ENCODE measurements at places on chromosomes 4 and X.

DNA sequence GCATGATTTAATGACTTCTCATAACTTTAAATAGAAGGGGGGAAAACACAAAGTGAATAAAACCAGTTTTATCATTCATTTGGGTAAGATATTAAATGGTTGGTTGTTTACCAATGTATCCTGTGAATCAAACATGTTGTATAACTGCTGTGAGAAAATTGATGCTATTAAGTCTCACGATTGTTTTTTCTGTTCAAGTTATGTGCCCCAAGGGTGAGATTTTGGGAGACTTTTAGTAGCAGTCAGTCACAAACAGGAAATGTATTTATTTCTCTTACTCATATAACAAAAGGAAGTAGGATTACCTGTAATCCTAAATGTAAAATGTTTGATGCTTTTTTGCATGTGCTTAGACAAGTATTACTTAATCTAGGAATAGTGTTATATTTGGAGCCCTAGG, 39.2 kb downstream of the MTHFD2L start:
- DNase-seq, result no peak

GRCh38 chr4:125350470-125351135, 35.8 kb downstream of the FAT4 start:
- no peak for DNase-seq

DNA sequence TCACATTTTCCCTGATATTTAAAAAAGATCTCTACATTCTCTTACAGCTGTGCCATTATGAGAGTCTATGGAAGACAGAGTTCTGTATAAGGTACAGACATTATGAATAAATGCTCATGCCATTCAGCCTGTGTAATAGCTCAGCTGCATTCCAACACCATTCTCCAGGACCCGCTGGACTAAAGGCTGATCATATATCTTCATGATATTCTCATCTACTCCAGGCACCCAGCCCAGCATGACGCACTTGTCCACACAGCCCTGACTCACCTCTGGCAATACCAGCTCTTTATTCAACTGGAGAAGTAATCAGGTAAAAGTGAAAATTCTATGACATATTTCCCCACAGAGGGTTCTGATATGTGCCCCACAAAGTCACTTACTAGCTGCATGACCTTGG, 437.5 kb upstream of the FGF16 start:
- DNase-seq, result no peak

DNA sequence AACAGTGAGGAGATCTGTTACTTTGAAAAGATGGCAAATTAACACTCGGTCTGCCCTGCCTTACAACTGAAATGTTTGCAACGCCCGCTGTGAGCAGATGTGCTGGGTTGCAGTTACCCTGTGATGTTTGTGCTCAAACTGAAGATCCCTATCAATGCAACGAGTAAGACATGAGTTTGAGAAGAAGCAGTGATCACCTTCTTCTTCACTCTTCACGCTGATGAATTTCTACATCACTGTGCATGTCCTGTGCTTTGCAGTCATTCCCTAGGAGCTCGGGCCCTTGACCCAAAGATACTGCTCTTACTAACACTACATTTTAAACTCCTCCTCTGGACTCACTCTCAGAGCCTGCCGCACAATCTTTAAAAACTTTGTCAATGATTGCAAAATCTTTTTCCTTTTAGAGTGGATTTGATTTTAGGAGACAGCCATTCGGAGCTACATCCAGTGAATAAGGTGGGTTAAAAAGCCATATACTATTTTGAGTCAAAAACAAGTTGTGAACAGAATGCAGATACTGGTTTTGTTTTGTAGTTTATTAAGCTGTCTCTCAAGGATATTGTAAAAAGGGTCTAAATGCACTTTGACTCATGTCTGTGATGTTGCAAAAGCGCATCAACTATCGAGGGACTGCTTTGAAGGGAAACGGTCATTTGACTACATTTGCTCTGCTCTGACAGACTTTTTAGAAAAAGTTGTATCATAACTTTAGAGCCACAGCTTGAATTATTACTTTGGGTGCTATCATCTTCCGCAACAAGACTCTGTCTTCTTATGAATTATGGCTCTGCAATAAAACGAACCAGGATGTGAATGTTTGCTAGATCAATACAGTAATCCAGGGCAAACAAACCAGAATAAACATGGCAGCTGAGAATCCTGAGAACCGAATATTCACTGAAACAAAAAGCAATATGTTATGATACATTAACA, 5.7 kb upstream of the RHOH start:
- no peak for DNase-seq

- no peak for DNase-seq
Measured at GRCh38 chr4:83062739-83063138, 27.8 kb downstream of the COPS4 start.

GRCh38 chrX:18668071-18668835, 3.7 kb downstream of the RS1 start:
- DNase-seq, result no peak

DNA sequence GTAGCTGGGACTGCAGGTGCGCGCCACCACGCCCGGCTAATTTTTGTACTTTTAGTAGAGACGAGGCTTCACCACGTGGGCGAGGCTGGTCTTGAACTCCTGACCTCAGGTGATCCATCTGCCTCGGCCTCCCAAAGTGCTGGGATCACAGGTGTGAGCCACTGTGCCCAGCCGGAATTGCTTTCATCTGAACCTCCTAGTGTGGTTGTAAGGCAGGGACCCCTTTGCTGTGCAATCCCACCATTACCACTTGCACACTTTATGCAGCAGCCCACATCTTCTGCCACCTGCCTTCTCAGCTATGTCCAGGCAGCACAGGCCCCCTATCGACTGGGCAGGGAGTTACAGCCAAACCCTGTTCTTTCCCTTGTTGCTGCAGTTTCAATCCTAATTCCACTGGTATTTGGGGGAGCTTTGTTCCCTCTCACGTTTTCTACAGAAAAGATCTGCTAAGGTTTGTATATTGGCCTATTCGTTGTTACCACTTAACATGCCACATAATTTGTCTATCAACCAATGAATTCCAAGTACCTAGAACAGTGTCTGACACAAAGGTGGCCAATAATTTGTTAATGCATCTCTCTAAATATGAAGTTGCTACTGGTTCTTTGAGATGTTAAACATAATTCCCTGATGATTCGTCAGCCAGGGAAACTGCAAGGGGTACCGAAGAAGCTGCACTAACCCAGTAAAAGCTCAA, 6.5 kb downstream of the RPL39 start:
- no peak for DNase-seq

DNA sequence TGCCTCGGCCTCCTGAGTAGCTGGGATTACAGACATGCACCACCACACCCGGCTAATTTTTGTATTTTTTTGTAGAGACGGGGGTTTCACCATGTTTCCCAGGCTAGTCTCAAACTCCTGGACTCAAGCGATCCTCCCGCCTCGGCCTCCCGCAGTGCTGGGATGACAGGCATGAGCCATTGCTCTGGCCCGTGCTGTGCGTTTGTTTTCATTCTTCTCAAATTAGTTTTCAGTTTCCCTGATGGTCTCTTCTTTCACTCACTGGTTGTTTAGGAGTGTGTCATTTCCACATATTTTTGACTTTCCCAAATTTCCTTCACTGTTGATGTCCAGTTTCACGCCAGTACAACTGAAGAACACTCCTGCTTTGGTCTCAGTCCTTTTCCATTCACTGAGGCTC, 31.8 kb downstream of the SH3TC1 start:
- DNase-seq, result no peak

DNA sequence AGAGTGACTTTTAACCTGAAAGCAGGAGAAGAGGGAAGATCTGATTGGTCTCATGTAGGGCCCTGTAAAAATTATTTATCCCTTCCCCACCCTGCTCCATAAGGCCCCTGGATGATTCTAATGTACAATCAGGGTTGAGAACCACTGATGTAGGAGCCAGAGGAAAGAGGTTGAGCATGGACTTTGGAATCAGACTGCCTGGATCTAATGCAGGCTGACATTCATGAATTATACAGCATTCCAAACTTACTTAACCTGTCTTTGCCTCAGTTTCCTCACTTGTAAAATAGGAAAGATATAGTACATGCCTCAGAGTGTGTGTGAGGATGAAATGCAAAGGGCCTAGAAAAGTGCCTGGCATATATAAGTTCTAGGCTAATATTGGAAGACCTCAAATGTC, 47.0 kb downstream of the STX18 start:
- DNase-seq, result no peak

DNA sequence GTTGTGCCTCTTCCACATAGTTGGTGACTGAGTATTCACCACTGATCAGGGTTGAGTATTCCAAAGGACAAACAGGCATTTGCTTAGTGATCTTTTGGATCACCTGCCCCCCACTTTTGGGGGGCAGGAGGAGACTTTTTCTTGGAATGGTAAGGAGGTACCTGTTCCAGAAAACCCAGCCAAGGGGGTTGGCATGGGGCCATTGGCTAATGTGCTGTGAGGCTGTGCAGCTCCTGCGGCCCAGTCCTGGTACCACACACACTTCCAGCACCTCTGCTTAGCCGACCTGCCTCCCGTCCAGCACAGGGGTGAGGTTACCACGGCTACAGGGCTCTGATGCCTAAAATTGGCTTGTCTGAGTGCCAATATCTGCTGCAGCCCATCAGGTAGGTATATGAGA, 40.1 kb upstream of the MGST2 start:
- no peak for DNase-seq

DNA sequence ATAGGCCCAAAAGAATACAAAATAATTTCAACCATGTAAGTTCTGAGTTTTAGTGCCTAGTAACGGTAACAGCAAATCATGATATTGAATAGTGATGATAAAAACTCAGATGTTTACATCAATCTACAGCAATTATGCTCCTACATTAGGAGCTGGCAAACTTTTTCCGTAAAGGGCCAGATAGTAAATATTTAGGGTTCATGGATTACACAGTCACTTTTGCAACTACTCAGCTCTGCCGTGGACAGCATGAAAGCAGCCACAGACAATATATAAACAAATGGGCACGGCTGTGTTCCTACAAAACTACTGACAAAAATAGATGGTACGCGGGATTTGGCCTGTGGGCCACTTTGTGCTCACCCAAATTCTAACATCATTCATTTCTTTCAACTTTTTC, 167.8 kb upstream of the NAP1L5 start:
- no peak for DNase-seq

GRCh38 chr4:153409412-153409811, 56.7 kb upstream of the TMEM131L start:
- DNase-seq, result no peak

- no peak for DNase-seq
Measured at GRCh38 chr4:99202536-99202935, 16.5 kb downstream of the ADH6 start.

DNA sequence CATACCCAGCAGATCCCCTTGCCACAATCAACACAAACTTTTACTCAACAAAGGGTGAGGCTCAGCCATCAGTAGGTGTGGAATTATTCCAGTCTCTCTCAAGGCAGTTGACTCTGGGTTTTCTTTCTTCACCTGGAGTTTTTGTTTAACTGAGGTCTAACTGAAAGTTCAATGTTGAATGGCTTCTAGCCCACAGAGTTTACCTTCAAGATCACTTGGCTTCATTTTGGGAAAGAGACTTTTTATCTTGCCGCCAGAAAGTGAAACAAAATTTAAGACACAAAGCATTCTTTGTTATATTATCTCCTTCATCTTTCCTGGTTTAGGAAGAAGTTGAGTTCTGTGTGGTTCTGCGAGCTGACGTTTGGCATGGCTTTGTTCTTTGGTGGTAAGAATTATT, 83.8 kb upstream of the RASGEF1B start:
- DNase-seq, result no peak

DNA sequence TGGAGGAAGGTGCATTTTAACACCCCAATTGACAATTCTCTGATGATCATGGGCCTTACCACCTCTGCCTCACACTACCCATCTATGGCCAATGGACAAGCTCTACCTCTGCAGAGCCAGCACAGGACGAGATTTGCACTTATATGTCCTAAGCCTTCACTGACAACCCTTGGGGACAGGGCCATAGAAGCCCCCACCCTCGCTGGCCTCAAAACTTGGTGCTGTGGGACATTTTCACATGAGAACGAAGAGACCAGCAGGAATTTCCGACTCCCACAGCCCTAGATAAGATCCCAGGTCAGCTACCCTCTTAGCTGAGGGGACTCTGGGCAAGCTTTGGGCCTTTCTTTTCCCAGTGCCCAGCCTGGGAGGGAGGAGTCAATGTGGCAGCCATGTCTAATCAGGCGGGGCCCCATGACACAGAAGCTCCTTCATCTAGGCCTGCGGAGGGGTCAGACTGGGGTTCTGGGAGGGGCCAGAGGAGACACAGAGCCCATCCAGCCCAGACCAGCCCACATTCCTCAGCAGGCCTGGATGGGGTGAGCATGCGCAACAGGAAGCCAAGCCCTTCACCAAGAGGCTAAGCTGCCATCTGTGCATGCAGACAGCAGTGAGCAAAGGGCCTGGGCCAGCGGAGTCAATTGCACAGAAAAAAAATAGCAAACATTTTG, 12.1 kb downstream of the PJA1 start:
- DNase-seq, result no peak

- DNase-seq, result no peak
Measured at GRCh38 chrX:50718776-50719175, 95.2 kb downstream of the SHROOM4 start.

- DNase-seq, result no peak
Measured at GRCh38 chr4:39045827-39046221, 13.6 kb upstream of the TMEM156 start.

DNA sequence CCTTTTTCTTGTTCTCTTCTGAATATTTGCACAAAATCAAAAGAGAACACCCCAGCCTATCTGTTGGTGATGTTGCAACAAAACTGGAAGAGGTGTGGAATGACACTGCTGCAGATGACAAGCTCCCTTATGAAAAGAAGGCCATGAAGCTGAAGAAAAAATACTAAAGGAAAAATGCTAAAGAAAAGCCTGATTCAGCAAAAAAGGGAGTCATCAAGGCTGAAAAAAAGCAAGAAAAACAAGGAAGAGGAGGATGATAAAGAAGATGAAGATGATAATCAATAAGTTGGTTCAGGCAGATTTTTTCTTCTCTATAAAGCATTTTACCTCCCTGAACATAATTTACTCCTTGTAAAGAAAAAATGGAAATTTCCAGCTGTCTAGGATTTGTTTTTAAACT, 1538.8 kb downstream of the RPA4 start:
- DNase-seq, result no peak

DNA sequence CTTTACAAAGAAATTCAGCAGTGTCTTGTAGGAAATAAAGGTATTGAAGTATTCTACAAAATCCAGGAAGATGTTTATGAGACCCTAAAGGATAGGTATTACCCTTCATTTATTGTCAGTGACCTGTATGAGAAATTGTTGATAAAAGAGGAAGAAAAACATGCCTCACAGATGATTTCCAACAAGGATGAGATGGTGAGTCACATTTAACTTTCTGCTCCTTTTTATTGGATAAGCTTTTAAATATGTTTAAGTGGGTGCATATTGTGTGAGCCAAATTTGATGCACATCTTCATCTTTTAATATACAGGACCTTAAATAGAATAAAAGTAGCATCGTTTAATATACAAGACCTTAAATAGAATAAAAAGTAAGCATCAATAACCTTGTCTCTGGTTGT, 72.1 kb downstream of the LRP2BP start:
- DNase-seq, result no peak

GRCh38 chr4:150259861-150260567, 181.8 kb downstream of the DCLK2 start:
- no peak for DNase-seq

- DNase-seq, result no peak
Measured at GRCh38 chr4:126614356-126614855, 1018.4 kb upstream of the INTU start.

- no peak for DNase-seq
Measured at GRCh38 chr4:168514249-168514852, 17.5 kb downstream of the PALLD start.

GRCh38 chr4:173821036-173821435, 291.0 kb upstream of the HAND2 start:
- no peak for DNase-seq

GRCh38 chrX:129529685-129530281, 6.5 kb upstream of the SMARCA1 start:
- DNase-seq, result no peak

All from non-pigmented ciliary epithelial cell (primary cell).